Esophagus mucosa (tissue), 1 donor: ENCODE measurements at places on chromosomes 2 and 18. TPM values are rescaled to one million over a fixed set of nuclear protein-coding genes. Genes with fewer than 3 reads are reported as not detected.

- peak; percentile 36 for ATAC-seq
Measured at GRCh38 chr18:59988098-59988706, 88.4 kb downstream of the PMAIP1 start.

DNA sequence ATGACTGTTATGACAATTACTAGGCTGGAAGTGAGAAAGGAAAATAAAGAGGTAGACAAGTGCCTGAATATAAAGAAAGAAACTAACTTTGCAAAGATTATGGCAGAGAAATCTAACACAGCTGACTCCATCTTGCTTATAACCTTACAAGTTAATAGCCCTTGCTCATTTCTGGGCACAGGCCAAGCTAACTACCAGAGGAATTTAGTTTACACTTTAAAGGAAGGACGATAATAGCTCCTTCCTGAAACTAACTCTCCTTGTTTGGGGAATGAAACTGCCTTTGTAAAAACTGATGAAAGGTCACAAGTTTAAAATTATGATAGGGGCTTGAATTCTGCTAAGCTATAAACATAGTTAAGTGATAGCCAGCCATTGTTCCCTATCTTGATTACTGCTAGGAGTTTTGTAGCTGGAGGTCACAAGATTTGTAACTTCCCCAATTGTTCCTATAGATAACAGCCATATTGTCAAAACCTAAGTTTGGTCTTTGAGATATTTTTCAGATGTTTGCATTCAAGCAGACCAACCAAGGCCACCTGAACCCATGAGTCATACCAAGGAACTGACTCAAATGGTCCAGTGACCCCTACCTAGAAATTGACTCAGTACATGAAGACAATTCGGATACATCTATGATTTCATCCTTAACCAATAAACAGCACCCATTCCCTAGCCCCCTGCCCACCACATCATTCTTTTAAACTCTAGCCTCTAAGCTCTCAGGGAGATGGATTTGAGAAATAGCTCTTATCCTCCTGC is 209.2 kb upstream of the LRATD1 start:
- no peak for ATAC-seq

DNA sequence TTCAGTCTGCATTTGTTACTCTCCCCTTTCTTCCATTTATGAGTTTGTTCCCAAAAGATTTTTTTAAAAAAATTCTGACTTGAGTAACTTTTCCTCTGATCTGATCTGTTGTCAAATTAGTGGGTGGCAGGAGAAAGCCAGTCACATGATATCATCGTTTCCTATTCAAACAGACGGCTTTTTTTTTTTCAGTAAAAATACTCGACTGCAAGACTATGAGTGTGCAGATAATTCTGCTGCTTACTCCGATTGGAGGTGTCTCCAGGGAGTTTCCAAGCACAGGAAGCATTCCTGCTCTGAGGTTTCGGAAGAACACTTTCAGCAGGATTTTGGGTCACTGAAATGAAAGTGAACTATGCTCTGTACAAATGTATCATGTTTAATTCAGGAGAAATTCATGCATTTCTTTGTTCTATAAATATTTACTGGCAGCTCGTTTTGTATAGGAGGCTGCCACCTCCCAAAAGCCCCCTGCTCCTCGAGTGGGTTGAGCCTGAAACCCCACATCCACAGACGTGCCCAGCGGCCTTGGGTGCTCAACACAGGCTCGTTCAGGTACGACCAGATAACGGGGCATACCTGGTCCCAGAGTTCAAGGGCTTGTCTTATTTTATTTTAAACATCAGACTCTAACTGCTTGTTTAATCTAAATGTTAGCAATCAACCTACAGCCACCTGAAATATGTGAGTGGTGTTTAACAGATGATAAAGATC is 126.9 kb upstream of the ZNF516 start:
- no peak for ATAC-seq

Gene GAL3ST2
- total RNA-seq, result not detected

GRCh38 chr2:182302174-182302573 is 124.7 kb downstream of the PDE1A start:
- no peak for ATAC-seq

DNA sequence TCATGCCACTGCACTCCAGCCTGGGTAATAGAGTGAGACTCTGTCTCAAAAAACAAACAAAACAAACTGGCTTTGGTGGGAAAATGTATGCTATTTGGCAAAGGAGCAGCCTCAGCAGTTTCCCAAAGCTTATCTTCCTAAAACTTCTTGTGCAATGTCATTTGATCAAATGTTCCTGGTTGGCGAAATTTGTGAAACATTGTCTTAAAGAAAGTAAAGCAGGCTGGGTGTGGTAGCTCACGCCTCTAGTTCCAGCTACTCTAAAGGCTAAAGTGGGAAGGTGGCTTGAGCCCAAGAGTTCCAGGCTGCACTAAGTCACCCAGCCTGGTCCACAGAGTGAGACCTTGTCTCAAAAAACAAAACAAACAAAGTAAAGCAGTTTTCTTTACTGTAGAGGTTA is 17.3 kb upstream of the TAF4B start:
- ATAC-seq, result peak; percentile 29

- ATAC-seq, result no peak
Measured at GRCh38 chr2:142180820-142181533, 50.2 kb upstream of the LRP1B start.

DNA sequence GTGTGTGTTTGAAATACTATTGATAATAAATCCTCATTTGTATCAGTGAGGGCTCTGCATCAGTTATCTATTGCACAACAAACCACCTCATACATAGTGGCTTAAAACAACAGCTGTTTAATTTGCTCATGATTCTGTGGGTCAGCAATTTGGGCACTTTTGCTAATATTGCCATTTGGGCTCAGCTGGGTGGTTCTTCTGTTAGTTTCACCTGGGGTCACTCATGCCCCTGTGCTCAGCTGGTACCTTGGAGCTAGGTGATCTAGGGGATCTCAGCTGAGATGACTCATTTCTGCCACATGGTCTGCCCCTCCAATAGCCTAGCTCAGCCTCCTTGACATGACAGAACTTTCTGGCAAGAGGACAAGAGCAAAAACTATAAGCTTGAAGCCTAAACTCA is 126.3 kb downstream of the LYPD6B start:
- no peak for ATAC-seq

DNA sequence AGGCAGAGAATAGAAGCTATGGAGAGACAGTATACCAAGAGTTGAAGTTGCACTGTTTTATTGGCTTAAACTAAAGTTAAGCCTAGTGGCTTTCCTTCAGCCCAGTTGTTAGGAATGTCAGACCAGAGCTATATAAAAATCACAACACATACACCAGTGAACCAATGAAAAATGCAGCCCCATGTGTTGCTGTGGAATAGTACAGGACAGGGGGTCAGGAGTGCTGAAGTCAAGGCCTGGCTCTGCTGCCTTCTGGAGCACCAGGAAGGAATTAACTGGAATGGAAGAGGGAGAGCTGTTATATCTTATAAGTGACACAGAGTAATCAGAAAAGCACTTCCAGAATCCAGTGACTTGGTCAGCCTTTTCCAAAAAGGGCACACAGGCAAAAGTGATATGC is 58.9 kb downstream of the OSR1 start:
- no peak for ATAC-seq
